EL (cell line): ENCODE measurements at places on chromosomes 6 and 20.
A peak's percentile ranks its signal among the peaks of the same experiment; 100 is the strongest.

DNA sequence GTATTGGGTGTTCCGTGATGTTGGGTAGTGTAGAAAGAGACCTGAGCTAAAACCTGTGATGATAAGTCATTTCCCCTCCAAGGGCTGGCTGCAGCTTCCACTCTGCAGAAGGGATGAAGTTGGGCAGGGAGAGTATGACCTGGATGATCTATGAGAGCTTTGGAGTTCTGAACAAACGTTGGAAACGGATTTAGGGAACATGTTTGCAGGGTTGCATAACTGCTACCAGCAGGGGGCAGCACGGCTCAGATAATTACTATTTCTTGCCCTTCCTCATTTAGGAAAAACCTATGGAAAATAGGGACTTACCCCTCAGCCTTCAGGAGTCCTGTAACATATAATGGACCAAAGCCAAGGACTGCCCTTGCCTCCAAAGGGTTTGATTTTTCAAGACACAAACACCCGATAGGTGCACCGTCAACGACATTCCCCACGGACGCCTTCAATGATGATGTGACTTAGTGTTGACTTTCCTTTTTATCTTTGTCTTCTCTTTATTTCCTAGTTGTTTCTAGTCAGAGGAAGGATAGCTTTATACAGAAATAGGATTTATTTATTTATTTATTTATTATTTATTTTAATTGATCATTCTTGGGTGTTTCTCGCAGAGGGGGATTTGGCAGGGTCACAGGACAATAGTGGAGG lies 164.9 kb upstream of the SASH1 start:
- DNase-seq: peak; percentile 67

- no peak for DNase-seq
These were observed 70.8 kb downstream of the PYGB start for GRCh38 chr20:25318471-25319240.

- no peak for DNase-seq
These were observed 123.6 kb downstream of the SYCP2 start for GRCh38 chr20:59809630-59810448.

DNA sequence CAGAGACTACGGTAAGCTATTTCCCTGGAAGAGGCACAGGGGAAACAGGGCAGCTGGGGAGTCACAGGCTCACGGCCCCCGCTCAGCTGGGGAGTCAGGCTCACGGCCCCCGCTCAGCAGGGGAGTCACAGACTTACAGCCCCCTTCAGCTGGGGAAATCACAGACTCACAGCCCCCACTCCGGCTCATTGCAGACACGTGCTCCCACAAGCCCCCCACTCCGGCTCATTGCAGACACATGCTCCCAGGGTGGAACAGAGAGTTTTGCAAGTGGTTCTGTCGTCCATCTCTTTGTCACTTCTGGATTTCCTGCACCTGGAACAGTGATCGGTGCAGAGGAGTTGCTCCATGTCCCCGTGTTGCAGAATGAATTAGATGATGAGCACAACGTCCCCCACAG lies 405.5 kb downstream of the CDH26 start:
- DNase-seq: no peak

DNA sequence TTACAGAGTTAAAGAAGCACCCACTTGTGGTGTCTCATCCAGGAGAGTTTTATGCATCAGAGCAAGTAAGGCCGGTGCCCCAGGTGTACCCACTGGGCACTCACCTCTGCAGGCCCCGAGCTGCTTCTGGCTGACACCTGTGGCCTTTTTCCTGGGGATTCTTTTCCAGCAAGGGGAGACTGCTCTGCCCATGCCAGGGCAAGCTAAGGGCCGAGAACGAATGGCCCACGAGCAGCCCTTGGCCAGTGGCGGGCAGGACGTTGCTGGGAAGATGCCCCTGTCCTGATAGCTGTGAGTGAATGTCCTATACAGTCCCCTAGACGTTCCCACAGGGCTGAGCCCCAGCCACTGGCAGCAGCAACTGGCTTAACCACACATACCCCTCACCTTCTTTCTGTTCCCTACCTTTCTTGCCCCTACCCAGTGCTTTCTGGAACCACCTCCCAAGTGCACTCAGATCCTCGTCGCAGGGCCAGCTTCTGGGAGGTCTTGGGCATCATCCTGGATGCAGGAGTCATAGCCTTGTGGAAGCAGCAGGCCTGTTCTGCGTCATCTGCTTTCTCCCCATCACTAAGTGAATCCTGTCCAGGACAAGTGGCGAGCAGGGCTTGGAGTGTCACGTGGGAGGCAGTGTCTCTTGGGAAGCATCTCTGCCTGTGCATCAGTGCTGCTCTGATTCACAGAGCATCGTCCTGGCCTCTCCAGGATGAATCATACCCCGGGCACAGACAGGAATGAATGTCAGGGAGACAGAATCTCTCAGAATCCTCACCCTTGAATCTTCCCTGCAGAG lies 32.5 kb downstream of the SYNDIG1 start:
- peak; percentile 55 for DNase-seq

DNA sequence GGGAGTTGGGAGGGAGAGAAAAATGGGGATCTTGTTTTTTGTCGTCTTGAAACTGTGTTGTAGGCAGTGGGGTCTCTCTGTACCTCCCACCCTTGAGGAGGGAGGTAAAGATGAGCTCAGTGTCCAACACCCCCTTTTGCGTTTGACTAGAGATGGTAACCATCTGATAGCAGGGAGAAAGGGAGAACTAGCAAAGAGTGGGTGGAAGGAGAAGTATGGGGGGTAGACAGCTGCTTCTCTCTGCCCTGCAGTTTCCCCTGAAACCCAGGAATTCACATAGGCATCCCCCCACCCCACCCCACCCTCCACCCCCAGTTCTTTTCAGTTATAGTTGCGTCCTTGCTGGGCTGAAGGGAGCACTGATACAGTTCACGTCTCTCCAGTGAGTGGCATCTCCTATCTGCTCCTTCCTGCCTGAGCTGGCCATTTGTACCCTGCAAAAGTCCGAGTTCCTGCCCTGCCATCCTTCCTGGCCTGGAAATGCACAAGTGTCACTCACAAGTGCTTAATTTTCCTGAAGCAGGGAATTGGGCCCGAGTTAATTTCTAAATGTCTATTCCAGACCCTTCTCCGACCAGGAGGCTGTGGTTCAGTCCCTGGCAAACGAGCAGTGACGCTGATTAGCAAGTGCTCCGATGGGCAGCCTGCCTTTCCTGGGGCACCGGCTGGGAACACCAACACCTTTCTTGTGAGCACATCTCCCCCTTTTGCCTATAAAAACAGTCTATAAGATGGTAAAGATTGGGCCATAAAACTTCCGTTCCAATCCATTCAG lies 1.5 kb downstream of the SIRPA start:
- no peak for DNase-seq

DNA sequence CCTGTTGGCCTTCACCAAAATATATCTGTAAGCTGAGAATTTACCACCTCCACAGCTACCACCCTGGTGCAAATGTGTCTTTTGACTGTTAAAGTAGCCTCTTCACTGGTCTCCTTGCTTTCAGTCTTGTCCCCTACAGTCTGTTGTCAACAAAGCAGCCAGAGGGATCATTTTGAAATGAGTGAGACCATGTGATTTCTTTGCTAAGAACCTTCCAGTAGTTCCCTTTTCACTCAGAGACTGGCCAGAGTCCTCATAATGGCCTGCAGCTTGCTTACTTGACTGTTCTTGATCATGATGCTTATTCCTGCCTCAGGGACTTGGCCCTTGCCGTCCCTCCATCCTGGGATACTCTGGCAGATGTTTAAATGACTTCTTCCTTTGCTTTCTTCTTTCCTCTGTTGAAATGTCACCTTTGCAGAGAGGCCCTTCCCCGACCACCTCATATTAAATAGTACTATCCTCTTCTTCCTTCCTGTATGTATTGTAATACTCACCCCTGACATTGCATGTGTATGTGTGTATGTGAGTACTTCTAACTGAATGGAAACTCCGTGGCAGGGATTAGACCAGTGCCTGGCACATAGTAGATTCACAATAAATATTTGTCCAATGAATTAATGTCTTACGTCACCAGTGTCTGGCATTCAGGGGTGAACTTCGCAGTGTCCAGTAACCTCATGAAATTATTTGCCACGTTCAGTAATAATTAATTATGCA lies 5.0 kb downstream of the MANBAL start:
- peak; percentile 89 for DNase-seq

- DNase-seq: no peak
These were observed 206.5 kb upstream of the ZNF184 start for GRCh38 chr6:27679308-27679963.

GRCh38 chr6:42106112-42107023 lies 36.1 kb downstream of the C6orf132 start:
- no peak for DNase-seq

DNA sequence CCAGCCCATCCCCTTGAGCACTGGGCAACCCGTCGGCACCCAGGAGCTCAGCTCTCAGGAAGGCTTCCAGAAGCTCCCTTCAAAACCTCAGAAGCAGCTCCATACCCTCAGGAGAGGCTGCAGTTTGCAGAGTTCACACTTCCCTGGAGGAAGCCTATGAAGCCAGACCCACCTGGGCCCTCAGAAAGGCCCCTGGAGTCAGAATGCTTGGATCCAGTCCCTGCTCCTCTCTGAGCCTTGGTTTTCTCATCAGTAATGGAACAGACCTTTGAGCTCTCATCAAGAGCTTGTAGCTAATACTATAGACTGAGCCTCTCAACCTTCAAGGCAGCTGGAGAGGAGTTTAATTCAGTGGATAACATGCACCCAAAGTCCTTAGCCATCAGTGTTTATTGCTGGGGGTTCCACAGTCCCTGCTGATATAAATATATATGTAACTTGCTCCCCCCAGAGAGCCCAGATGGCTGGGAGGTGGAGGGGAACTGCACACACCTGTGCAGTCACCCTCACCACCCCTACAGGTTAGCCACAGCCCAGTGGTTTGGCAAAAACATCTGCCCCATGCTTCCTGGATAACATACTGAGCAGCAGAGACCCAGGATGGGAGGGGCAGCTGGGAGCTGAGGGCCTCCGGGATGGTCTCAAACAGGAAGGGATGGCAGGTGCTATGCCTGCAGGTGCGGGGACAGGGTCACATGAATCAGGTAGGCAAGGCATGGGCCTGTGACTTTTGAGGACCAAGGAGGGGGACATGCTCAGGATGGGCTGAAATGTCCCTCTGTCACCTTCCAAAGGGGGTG lies 120.1 kb downstream of the SNX5 start:
- DNase-seq: no peak

GRCh38 chr6:104472021-104472901 lies 387.5 kb downstream of the HACE1 start:
- no peak for DNase-seq

GRCh38 chr6:36526066-36526465 lies 21.2 kb downstream of the STK38 start:
- no peak for DNase-seq

DNA sequence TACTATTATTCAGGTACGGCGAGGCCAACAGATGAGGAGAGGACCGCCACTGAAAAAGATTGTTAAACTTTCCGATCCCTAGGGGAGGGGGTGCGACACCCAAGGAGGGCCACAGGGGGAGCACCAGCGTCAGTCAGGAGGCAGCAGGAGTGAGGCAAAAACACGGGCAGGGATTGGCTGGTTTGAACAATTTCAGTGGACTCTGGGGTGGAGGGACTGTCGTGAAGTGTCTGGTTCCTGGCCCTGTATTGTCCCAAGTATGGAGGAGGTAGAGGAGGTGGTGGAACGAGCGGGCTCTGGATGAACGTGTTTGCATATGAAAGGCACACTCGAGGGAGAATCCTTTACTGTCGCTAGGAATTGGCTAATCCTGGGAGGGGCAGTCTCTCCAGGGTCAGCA lies 32.5 kb upstream of the MCUR1 start:
- no peak for DNase-seq

DNA sequence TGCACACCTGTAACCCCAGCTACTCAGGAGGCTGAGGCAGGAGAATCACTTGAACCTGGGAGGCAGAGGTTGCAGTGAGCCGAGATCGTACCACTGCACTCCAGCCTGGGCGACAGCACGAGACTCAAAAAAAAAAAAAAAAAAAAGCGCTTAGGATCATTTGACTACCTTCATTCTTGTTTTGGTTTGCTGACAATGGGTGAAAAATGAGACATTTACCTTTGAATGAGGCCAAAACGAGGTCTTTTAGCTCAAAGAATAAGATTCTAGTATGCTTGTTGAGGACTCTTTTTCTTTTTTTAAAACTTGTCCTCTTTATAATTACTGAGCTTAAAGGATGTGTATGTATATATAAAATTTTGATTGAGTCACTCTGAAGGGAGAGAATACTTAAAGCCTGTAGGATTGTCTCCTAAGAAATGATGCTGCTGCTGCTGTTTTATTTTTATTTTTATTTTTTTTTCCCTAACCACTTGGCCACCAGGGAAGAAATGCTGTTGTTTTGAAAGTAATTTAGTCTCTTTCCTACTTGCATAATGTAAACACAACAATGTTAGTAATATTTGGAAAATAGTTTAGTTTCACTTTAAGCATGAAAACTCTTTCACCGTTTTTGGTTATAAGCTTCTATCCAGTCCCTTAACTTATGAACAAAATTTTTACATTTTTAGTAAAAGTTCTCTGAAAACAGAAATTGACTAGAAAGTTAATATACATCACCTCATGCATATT lies 7.9 kb downstream of the UBR2 start:
- no peak for DNase-seq

- DNase-seq: peak; percentile 69
These were observed 19.6 kb upstream of the TRAM2 start for GRCh38 chr6:52596371-52597028.

- DNase-seq: no peak
These were observed 54.6 kb downstream of the NPEPL1 start for GRCh38 chr20:58747211-58747610.

- no peak for DNase-seq
These were observed 793 bp upstream of the HDAC2 start for GRCh38 chr6:113971741-113972140.

DNA sequence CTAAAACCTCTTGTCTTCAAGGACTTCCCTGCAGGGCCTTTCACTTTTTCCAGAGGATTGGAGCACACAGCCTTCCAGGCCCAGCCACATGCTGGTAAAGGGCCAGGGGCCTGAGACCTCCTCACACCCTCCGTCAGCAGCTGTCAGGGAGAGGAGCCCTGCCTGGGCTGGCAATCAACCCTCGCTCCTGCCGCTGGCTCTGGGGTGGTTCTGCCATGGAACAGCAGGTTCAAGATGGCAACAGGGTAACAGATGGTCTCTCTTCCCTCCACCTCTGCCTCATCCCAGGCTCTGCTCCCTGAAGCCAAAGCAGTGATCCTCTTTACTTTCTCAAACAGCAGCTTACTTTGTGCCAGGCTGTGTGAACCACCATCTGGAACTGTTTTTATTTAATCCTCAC lies 23.8 kb downstream of the PCNA start:
- no peak for DNase-seq

- DNase-seq: no peak
These were observed 30.5 kb upstream of the RHAG start for GRCh38 chr6:49666930-49667757.

GRCh38 chr6:110566346-110567125 lies 90.1 kb upstream of the SLC22A16 start:
- peak; percentile 27 for DNase-seq

- DNase-seq: peak; percentile 84
These were observed 46.8 kb downstream of the PCNA start for GRCh38 chr20:5072756-5073659.
